ENCODE measurements at places on chromosomes 11 and 22. TPM values are rescaled to one million over a fixed set of nuclear protein-coding genes. Genes with fewer than 3 reads are reported as not detected.

ABCC8 gene
- 19.4 TPM for total RNA-seq

MUC2 gene
- 0.39 TPM for total RNA-seq

LRRC4C gene
- 3.6 TPM for total RNA-seq

PARVG gene
- 13.5 TPM for total RNA-seq

All from ureter (tissue), 1 donor.